Kasumi-1 (cell line): ENCODE measurements at places on chromosomes 5 and 9.

GRCh38 chr9:112640311-112640710 lies 77.6 kb downstream of the INIP start:
- DNase-seq = no peak

GRCh38 chr5:15501091-15501791 lies 1.3 kb downstream of the FBXL7 start:
- DNase-seq = no peak

- no peak for DNase-seq
Observed at GRCh38 chr5:29518176-29518575, 1675.3 kb upstream of the CDH6 start.

GRCh38 chr5:72154076-72154756 lies 46.9 kb downstream of the MAP1B start:
- no peak for DNase-seq
